Spleen (tissue), 13 donors: ENCODE measurements at places on chromosomes 11 and 22.

- DNase-seq: no peak
Observed at GRCh38 chr11:16226245-16226644, 130.1 kb downstream of the SOX6 start.

DNA sequence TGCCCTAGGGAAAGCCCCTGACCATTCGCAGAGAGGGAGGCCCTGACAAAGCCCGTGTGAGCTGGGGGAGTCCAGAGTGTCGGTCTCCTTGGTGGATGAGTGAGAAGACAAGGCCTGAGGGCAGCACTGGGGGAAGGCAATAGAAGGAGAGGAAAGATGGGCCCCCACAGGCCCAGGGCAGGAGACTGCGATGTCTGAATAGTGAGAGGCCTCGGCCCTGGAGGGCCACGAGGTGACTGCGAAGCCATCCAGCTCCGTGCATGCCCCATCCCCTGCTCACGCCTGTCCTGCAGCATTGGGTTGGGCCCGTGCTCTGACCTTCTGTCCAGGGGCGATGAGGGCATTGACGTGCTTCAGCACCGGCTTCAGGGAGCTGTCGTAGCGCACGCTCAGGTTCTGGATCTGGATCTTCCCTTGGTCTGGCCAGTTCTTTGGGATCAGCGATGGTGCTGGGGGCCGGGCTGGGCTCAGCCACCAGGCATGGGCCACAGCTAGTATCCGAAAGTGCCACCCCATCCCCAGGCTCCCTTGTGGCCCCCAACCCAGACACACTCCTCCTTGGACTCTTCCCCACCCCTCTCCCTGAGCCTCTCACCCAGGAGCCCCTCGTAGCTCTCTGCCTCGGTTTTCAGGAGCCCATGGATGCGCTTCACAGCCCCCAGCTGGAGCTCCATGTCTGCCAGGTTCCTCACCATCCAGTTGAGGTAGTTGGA lies 8.3 kb upstream of the KCNJ11 start:
- DNase-seq: peak; percentile 66

DNA sequence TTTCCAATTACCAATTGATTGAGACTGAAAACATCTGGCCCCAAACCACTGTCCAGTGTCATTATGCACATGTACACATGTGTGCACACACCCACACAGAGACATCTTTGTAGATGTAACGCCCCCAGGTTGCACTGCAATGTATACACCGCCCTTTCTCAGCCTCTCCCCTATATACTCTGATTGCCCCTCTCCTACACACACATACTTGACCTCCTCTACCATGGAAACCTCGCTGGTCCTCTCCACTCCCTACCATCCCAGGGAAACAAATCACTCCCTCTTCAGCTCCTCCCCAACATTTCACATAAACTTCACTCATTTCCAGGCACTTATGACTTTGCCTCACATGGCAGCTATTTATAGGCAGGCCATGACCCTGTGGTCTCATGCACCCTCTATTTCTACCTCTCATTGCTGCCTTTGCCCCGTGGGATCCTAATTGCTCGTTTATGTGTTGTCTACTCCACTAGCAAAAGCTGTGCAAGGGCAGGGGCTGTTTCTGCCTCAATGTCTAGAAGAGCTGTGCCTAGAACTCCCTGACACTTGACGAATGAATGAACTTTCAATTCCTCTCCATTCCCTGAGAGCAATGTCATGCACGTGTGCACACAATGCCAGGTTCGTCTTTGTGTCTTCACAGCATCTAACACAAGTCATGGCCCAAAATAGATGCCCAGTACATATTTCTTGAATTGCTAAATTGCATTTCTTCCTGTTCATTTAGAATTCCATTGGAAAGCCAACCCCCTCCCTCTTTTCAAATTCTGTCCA lies 10.0 kb upstream of the TMA7B start:
- no peak for DNase-seq

DNA sequence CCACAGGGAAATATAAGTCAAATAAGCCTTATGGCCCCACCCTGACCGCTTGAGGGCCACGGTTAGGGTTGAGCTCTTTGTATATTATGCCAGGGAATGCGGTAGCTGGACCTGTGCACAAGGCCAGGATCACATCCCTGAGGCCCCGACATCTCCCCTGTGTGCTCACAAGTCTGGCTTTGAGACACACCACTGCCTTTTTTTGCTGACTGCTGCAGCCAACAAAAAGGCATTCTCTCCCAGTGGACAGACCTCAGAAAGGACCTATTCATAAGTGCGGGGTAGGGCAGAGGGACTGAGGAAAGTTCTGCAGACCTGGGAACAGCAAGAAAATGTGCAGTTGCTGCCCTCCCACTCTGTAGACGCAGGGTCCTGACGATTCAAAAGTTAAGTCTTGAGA lies 3.4 kb upstream of the SIDT2 start:
- DNase-seq: no peak

GRCh38 chr11:17861036-17861755 lies 126.6 kb downstream of the KCNC1 start:
- no peak for DNase-seq

DNA sequence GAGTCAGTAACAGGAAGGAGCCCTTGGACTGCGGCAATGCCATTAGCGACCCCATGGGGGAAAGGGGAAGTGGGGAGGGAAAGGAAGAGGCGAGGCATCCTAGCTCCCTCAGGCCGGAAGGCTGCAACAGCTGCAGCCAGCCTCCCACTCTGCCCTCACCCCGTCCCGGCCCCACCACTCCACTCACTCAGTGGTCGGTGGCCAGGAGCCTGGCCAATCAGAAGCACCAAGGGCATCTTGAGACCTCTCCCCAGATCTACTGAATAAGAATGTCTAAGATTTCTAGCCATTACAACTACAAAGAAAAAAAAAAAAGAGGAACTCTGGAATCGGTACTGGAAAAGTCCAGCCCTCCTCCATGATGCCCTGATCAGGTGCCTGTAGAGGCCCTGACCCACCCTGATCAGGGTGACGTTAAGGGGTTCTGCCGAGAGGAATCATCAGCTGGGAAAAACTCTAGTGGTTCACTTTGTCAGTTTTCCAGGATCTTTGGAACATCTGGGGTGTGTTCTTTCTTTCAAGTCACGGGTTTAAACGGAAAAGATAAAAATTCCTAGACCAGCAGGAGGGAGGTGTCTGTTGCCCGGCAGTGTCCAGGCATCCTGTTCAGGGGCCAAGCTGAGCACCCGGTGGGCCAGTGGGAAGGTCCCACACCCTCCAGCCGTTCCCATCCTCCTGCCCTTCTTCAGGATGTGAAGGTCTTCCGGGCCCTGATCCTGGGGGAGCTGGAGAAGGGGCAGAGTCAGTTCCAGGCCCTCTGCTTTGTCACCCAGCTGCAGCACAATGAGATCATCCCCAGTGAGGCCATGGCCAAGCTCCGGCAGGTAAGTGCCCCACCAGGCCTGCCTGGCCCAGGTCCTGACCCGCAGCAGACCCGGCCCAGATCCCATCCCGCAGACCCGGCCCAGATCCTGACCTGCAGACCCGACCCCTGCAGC lies 14.4 kb downstream of the OAF start:
- peak; percentile 83 for DNase-seq

DNA sequence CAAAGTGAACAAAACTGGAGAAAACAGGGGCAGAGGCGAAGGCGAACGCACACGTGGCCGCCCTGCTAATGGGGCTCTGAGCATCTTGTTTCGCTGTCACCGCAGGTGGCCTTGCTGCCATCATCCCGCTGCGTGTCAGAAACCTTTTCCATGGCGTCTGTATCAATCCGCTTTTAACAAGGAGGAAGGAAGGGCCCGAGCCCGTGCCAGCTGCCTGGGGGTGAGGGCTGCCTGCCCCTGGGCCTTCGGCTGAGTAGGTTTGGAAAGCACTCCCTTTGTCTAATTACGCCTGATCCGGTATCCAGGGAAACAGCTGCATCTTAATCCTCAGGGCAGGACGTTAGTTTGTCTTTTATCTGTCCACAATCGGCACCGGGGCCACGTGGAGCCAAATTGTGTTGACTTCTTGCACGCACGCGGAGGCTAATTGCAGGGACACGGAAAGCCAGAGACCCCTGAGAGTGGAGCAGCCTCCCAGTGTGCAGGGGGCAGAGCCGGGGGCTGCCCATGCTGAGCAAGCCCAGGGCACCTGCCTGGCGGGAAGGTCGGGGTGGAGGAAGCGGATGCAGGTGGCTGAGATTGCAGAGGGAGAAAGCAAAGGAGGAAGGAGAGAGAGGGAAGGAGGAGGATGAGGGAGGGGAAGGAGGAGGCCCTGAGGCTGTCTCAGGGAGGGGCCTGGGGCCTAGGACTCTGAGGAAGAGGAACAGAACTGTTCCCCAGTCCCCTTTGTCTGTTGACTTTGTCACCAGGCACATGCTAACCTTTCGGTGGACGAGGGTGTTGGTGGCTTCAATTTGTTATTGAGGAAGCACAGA lies 19.2 kb upstream of the TH start:
- DNase-seq: no peak

GRCh38 chr22:31271485-31271884 lies 20.8 kb downstream of the PIK3IP1 start:
- no peak for DNase-seq
